ENCODE measurements at places on chromosomes 6 and 20.
A peak's percentile ranks its signal among the peaks of the same experiment; 100 is the strongest.

DNA sequence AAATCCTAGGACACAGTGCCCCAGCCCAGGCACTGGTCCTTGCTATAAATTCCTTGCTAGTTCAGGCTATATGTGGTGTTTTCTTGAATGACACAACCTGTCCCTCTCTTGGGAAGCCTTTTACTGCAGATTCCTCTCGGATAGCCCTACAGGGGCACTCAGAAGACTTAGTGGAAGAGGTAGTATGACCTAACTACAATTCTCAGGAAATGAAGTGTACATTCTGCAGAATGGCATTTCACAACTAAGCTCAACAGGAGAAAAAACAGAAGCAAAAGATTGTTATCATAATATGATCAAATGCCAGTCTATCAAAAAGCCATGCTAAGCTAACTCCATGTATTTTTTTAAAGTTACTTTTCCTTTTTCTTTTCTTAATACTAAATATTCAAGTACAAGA, 66.3 kb upstream of the FBXL4 start:
- DNase-seq = no peak

GRCh38 chr6:142816031-142816430, 128.9 kb downstream of the HIVEP2 start:
- DNase-seq = peak; percentile 15

DNA sequence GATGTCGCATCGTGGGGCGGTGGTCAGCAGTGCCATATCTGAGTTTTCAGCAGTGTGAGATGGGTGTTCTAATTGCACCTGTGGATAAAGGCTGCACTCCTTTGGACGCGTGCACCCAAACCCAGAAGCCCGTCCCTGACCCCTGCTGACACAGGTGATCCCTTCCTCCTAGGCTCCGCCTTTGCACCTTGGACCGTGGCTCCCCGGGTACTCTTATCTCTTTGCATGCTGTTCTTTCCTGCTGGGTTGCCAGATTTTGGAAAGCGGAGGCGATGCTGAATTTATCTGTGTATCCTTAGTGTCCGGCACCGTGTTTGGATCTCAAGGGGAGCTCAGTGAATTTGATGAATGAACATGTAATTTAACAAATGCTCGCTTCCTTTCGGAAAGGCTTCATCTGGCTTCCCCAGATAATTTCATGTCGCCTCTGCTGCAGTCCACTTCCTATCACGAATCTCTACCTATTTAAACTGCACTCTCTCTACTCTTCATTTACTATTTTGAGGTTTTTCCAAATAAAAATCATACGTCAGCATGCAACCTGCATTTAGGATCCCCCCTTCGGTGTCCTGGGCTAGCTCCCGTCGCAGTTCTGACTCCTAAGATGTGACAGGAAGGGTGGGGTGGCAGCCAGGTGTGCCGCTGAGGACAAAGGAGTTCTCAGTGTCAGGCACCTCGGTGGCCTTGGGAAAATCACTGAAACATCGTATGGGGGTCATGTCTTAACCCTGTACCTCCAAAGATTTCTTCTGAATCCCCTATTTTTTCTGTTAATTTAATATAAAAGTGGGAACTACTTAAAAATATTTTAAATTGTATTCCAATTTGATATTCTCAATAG, 753 bp upstream of the PERP start:
- peak; percentile 11 for DNase-seq

DNA sequence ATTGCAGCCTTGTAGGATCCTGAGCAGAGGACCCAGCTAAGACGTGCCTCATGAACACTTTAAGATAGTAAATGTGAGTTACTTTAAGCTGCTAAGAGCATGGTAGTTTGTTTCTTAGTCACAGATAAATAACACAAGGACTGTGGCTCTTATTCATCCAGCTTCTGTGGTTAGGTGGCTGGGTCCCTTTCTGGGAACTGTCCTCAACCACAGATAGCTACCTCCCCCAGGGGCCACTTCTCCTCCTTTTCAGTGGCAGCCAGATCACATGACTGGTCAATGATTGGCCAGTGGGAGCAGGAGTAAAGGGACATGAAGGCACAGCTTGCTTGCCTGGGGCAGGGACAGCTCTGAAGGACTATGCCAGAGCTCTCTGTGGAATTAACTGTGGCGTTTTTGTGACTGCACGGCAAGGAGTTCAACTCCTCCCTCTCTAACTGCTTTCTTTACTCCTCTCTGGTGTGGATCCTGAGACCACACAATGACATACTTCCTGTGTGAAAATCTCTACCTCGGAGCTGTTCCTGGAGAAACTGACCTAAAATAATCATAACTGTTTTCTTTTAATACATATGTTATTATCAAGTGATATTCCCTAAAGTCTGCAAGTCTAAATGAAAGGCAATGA, 76.5 kb downstream of the NRN1 start:
- no peak for DNase-seq

GRCh38 chr6:30813631-30814145, 69.3 kb upstream of the IER3 start:
- DNase-seq = no peak

GRCh38 chr6:107670792-107671199, 153.3 kb downstream of the SCML4 start:
- peak; percentile 34 for DNase-seq

- no peak for DNase-seq
Observed at GRCh38 chr6:67863346-67863745, 771.7 kb upstream of the ADGRB3 start.

GRCh38 chr6:146146836-146147235, 118.0 kb downstream of the GRM1 start:
- DNase-seq = no peak

DNA sequence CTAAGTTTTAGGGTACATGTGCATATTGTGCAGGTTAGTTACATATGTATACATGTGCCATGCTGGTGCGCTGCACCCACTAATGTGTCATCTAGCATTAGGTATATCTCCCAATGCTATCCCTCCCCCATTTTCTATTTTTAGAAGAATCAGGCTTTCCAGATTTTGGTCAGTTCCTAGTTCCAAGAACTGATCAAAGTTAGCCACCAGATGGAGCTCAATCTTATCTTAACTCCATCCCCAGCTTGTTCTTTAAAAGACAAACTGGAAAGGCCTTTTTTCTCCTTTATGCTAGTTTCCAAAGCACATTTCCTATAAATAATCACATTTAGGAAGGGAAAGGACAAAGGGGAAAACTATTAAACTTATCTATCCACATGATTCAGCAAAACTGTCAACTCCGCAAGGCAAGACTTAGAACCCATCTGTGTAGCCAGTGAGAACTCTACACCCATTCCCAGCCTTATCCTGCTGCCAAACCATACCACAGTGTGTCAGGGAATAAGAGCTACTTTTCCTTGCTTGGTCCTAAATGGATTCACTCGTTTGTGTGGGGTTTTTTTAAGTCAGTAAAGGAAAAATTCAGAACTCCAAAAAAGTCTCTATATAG, 22.8 kb upstream of the KHDC1 start:
- peak; percentile 80 for DNase-seq

- DNase-seq = no peak
Observed at GRCh38 chr6:111858347-111858746, 14.9 kb downstream of the FYN start.

DNA sequence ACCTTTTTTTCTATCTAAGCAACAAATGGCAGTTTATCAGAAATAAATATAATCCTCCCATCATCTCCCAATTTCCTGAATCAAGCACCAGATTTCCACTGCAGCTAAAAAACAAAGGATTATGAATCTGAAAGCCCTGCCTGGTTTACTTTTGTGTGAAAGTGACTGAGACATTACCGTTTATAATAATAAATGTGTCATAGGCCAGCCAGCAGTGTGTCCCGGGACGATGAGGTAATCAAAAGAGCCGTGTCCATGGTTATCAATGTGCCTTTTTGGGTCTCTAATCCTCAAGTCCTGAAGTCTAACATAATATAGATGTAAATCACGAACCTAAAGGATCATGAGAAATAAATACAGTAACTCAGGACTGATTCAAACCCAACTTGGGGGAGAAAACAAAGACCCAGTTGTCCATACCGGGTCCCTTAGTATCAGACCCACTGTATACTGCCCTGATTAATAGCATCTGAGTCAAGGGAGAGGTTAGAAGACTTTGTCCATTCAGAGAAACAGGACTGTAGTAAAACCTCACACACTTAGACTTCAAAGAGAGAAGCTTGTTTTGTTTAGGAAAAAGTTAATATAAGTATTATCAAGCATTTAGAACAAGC, 149.1 kb downstream of the SASH1 start:
- DNase-seq = no peak

GRCh38 chr6:144349690-144350527, 64.8 kb downstream of the UTRN start:
- DNase-seq = peak; percentile 36

DNA sequence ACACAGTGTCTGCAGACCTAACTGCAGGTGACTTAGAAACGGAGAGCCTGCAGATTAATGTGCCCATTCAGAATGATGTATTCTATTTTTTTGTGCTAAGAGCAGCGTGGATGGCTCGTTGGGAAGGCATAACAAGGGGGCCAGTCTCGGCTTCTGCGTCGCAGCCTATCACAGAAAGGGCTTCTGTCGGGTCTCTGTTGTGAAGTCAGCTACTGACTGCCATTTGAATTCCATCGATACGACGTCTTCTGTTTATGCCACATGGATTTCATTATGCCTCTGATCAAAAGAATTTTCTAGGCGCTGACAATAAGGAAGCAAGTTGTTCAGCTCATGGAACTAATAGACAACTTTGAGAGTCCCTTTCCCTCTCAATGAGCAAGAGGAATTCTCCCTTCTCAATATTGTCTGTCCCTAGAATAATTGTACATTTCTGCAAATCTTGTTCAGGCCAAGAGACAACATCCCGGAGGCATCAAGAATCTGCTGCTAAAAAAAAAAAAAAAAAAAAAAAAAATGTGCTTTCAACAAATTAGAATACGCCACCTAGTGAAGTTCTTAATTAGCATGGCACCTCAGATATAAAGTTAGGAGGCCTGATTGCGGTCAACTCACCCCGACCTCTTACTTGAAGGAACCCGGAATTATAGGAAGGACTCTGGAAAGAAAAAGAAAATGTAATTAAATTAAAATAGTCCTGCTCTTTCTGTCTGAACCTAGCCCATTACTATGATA, 223.9 kb downstream of the TSHZ2 start:
- peak; percentile 16 for DNase-seq

GRCh38 chr20:4894981-4895381, 106.3 kb downstream of the SLC23A2 start:
- no peak for DNase-seq

- no peak for DNase-seq
Observed at GRCh38 chr20:32368323-32368722, 10.2 kb downstream of the ASXL1 start.

- DNase-seq = no peak
Observed at GRCh38 chr6:149136913-149137286, 180.6 kb upstream of the TAB2 start.

DNA sequence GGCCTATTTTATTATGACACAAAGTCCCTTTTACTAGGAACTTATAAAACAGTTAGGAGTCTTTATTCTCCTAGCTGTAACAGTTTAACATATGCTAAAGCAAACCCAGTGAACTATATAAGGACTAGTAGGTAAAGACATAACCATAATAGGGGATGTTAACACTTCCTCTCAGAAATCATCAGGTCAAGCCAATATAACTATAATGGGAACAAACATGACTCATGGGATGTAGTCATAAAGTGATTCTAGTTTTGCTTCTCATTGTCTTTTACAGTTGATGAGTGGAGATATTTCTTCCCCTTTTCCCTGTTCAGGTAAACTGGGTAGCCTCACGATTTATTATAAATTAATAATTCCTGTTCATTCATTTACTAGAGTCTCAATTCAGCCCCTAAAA, 9.7 kb downstream of the PTCHD4 start:
- DNase-seq = peak; percentile 12
